Lower lobe of right lung (tissue), 2 donors: ENCODE measurements at places on chromosomes 11 and 22. TPM values are rescaled to one million over a fixed set of nuclear protein-coding genes. Genes with fewer than 3 reads are reported as not detected.

Gene APOA4
- total RNA-seq = not detected

DNA sequence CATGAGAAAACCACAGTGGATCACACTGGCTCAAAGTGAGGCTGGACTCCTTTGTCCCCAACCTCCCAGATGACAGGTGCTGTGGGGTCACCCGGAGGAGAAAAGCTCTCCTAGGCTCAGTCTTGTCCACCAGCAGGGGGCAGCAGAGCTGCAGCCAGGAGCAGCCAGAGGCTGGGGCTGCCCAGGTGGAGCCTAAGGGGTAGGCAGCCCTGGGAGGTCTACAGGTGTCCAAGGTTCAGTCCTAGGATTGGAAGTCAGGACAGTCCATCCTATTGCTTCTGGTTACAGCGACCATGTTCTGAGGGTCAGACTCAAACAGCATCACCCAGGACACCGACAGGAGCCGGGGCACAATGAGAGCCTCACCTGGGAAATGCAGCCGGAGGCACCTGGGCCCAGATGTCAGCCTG is 77.6 kb upstream of the IGLL5 start:
- H3K27ac ChIP-seq = no peak overlapping the region
- no peaks in the 10 kb centered on the region for H3K4me1 ChIP-seq
- no peak overlapping the region for H3K4me3 ChIP-seq
- peaks cover 5% of the 10 kb centered on the region for H3K27me3 ChIP-seq
- no peaks in the 10 kb centered on the region for H3K36me3 ChIP-seq

GRCh38 chr11:10192036-10192435 is 102.0 kb downstream of the SBF2 start:
- H3K27ac ChIP-seq = no peak overlapping the region
- H3K36me3 ChIP-seq = no peaks in the 10 kb centered on the region
- no peaks in the 10 kb centered on the region for H3K27me3 ChIP-seq
- no peak for DNase-seq
- H3K4me1 ChIP-seq = no peaks in the 10 kb centered on the region

Gene DDTL
- total RNA-seq = 2.9 TPM

DNA sequence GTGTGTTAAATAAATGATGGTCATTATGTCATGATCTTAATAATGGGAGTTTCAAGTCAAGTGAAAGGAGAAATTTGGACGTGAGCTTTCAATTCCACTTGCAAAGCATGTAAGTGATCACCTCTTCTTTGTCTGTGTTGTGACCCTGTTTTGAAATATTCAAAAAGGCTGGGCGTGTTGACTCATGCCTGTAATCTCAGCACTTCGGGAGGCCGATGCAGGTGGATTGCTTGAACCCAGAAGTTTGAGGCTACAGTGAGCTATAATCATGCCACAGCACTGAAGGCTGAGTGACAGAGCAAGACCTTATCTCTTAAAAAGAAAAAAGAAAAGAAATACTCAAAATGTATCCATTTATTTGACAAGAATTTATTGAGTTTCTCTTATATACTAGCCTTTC is 32.9 kb upstream of the EED start:
- no peak overlapping the region for H3K27ac ChIP-seq
- no peak overlapping the region for H3K4me3 ChIP-seq
- no peaks in the 10 kb centered on the region for H3K27me3 ChIP-seq

Gene OR9G4
- not detected for total RNA-seq

DNA sequence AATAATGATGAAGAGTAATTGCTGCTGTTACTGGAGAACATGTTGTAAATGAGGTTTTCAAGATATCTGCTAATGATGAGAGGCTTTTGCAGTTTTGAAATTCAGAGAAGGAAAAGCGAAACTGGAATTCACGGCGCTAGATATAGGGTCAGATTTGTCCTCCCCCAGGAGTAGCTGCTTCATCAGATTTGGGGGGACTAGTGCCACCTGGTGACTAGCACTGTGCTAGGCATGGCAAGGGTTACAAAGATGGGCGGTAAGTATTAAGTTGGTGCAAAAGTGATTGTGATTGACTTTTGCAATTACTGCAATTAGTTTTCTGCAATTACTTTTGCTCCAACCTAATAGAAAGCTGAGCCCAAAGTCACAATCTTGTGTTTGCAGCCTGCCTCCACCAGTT is 879.9 kb upstream of the TENM4 start:
- no peaks in the 10 kb centered on the region for H3K27me3 ChIP-seq
- H3K36me3 ChIP-seq = no peaks in the 10 kb centered on the region
- H3K4me1 ChIP-seq = no peaks in the 10 kb centered on the region
- no peak overlapping the region for H3K27ac ChIP-seq
- H3K4me3 ChIP-seq = no peak overlapping the region
